ENCODE measurements at places on chromosomes 2 and 18.

GRCh38 chr2:214547931-214548330, 137.1 kb downstream of the VWC2L start:
- DNase-seq, result peak; percentile 7

DNA sequence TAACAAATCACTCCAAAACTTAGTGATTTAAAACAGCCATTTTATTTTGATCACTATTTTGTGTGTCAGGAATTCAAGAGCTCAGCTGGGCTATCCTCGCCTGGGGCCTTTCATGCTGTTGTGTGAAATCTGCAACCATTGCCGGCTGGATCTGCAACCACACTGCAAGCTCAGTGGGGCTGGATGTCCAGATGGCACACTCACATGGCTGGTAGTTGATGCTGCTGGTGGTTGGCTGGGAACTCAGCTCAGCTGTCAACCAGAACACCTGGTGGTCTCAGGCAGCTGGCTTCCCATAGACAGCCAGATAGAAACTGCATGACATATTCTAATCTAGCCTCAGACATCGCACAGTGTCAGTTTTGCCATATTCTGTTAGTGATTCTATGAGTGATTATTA, 30.6 kb upstream of the AP1S3 start:
- DNase-seq, result no peak

GRCh38 chr18:40272630-40273231, 1682.3 kb upstream of the PIK3C3 start:
- no peak for DNase-seq

DNA sequence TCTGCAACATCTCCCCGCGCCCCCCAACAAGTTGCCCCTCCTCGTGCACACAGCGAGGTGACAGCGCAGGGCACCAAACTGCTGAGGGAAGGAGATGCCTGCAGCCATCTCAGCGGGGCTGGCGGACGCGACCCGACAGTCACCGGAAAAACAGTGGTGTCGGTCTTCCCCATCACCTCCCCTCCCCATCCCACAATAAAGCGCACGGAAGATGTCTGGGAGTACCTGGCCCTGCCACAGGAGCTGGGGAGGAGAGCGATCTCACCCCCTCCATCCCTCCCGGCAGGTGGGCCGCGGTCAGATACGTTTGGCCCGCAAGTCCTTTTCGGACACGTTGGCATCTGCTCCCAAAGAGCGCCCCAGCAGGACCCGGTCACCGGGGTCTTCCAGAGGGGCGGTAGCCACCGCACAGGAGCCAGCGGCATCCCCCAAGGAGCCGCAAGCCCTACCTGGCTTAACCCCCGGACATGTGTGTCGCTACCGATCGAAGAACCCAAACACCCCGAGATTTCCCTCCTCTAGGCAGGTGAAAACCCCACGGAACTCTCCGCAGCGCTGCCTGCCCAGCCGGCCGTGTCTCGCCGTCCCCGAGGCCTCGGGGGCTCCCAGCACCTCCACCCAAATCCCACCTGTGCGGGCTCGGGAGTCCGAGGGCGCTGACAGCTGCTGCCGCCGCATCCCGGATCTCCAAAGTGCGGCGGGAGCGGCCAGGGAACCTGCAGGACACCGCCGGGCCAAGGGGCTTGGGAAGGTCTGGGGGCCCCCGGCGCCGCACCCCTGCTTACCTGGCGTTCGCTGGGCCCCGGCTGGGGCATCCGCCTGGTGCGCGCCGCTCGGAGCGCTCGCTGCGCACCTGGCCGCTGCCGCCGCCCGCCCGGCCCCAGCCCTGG, 657 bp downstream of the ATP8B1 start:
- DNase-seq, result no peak

GRCh38 chr2:62505109-62505749, 766 bp downstream of the TMEM17 start:
- DNase-seq, result no peak

DNA sequence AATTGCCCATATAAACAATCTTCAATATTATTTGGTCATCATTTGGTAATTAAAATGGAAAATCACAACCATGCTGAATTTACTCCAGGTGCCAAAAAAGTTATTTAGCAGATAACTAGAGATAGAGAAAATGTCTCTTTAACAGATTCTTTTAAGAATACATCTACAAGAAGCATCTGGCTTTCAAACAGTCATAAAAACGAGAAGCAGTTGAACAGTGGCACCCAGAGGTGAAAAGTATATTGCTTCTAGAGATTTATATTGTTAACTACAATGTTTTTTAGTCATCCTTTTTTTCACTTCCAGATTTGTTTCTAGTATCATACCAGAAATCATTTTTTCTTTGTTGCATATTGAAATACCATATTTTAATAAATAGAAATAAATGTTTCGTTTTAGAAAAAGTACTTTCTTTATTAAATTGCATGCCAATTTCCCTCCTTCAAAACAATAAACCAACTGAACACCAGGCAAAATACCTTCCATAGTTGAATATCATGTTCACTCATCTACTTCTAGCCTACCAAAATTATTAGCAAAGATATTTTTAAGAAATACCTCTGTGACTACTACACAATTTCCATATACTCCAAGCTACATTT, 65.4 kb upstream of the HNRNPA3 start:
- DNase-seq, result peak; percentile 64

DNA sequence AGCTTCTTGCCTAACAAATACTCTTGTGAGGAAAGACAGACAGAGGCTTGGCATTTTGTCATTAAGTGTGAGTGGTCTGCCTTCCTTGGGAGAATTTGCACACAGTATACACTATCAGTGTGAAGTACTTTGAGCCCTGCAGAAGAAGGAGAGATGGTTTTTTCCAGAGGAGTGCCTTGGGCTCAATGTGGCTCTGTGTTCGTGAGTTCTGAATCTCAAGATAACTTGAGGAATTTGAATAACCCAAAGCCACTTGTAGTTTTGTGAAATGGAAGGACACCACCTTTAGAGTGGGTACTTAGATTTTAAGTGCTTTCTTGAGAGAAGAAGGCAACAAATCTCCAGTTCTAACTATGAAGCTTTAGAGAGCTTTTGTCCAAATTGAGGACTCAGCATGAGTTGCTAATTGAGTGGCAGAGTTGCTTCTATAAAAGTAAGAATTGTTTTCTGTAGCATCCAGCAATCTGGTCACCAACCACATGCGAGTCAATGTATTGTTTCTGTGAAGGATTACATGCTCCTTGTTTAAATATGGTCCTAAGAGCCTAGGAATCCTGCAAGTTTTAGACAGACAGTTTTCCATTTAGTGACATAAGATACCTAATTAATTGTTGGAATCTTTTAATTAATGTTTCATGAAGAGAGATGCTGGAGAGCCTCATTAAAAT, 68.3 kb downstream of the BABAM2 start:
- peak; percentile 35 for DNase-seq

DNA sequence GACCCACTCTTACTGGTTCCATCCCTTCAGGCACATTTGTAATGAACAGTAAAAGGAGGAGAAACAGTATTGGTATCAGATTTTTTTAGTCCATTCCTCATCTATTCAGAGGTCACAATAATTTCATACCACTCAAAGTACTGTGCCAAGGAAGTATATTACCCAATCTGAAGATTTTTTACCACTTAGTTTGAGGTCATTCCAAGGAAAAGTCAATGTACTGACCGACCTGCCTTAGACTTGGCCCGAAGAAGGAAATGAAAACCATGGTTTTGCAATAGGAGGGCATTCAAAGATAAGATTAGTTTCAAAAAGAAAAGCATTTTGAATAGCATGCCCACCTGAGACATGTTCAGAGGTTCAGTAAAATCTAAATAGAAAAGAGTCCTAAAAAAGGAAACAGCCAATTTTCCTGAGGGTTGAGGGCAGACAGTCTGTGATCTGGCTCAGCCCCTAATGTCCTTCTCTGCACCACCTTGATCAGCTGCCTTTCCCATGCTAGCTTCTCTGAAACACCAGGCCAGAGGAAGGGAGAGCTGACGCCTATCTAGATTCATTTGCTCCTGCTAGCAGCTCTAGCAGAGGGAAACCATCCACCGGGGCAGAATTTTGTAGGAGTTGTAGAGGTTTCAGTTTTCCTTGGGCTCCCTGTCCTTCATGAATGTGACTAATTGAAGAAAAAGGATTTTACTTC, 107.3 kb upstream of the FZD5 start:
- no peak for DNase-seq

DNA sequence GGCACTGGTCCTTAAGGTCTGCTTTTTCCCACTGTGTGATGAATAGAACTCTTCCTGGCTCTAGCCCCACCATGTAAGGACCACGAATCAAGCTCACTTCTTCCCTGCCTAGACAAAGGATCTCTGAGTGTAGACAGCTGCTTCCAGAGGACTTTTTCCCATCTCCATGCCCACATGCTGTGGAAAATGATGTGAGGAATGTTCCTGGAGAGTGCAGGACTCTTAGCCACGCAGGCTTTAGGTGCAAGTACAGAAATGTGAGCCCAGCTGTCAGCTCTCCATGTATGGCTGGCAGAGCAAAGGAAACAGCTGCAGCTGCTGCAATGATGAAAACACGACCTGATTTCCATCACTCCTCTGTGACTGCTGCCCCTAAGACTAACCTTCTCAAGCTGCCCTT, 35.5 kb downstream of the NXPH2 start:
- DNase-seq, result no peak

DNA sequence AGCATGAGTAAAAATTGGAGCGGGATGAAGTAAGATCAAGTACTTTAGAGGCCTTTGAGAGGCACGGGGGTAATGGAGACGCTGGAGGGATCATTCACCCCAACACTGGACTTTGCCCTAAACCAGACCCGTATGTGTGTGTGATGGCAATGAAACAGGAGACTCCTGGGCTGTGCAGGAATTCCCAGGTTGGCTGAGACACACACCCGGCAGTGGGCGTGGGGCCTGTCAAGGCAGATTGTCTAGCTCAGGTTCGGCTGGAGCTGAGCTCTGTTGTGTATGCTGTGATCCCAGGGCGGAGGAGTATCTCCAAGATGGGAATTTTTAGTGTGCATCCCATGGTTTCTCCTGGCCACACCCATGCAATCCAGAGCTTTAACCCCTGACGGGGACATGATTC, 83.2 kb upstream of the MC2R start:
- no peak for DNase-seq

GRCh38 chr2:174945601-174946260, 59.5 kb downstream of the CHN1 start:
- no peak for DNase-seq

- no peak for DNase-seq
Measured at GRCh38 chr2:191629001-191629453, 48.9 kb upstream of the NABP1 start.

- no peak for DNase-seq
Measured at GRCh38 chr18:42824178-42824577, 291.3 kb downstream of the RIT2 start.

DNA sequence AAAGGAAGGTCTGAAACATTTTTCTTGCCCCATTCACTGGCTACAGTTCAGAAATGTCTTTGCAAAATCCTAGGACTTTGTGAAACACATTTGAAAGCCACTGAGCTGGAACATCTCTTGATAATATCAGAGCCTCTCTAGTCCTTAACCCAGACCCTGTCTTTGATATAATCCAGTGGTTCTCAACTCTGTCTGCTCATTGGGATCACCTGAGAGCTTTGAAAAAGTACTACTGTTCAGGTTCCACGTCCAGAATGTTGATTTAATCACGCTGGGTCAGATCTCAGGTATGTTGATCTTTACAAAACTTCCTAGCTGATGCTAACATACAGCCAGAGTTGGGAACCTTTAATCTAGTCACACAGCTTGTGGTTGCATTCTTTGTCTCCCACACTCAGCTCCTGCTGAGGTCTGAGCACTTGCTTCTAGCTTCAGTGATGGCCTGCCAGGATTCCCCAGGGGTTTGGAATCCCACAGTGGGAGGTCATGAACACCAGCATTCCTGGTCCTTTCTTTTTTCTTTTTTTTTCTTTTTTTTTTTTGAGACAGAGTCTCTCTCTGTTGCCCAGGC, 262.7 kb downstream of the SETBP1 start:
- peak; percentile 75 for DNase-seq

DNA sequence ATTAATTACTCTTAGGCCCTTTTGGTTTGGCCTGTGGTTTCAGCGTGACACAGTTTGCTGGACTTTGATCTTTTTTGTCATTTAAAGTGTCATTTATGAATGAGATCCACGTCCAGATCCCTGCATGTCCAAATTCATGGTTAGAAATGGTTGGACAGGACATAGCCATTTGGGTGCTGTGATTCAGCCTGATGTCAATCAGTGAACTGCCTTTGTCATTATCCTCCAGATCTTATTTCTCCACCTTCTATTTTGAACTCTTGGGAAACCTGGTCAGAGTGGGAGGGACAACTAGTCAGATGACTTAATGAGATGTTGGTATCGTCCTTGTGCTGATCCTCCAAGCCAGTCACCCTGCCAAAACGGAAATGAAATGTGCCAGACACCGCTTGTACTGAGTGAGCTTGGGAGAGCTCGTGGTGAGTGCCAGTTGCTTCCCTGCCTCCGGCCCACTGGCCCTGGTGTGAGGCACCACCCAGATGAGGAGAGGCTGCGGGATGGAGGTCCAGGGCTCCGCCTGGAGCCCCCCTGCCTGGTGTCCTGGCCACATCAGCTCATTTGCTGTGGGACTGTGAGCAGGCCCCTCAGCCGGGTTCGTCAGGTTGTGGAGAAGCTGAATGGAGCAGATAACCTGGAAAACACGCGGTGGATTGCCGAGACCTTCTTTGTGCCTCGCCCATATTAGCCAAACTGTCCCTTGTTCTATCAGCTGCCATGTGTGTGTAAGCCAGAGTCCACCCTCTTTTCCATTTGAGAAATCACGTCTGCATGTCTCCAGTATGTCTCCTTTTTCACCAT, 70.1 kb downstream of the DGKD start:
- DNase-seq, result no peak

GRCh38 chr2:235303499-235304291, 190.1 kb upstream of the AGAP1 start:
- no peak for DNase-seq

GRCh38 chr2:238997684-238998083, 149.8 kb downstream of the TWIST2 start:
- DNase-seq, result no peak

GRCh38 chr2:38129481-38129880, 53.5 kb upstream of the CYP1B1 start:
- DNase-seq, result peak; percentile 23

GRCh38 chr2:169705927-169706326, 11.7 kb downstream of the PHOSPHO2 start:
- peak; percentile 84 for DNase-seq

- DNase-seq, result no peak
Measured at GRCh38 chr2:206981086-206981674, 41.9 kb downstream of the CPO start.

DNA sequence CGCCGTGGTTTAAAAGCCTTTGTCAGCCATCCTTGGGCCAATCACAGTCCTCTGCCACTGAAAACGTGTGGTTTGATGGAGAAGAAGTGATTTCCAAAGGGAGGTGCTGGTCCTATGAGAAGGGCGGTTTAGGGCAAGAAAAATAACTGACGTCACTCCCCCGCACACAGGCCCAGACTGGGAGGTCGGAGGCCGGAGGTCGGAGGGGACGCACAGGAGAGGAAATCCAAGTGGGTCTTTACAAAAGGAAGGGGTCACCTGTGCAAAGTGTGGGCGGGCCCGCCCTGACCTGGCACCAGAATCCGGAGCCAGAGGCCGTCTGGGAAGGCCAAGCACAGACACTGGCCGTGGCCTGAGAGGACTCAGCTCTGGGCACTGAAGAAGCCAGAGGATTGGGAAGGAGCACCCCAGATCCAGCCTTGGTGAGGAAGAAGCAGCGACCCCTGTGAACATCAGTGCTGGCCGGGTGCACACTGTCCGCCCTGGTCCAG, 18.0 kb upstream of the KCNG2 start:
- no peak for DNase-seq

Data from EH (cell line).